Stimulated activated CD4-positive, alpha-beta T cell treated with anti-CD3 and anti-CD28 coated beads, TNF-alpha, amount 100 ng/mL, for 4 hours (primary cell): ENCODE measurements at places on chromosomes 3 and 15.

DNA sequence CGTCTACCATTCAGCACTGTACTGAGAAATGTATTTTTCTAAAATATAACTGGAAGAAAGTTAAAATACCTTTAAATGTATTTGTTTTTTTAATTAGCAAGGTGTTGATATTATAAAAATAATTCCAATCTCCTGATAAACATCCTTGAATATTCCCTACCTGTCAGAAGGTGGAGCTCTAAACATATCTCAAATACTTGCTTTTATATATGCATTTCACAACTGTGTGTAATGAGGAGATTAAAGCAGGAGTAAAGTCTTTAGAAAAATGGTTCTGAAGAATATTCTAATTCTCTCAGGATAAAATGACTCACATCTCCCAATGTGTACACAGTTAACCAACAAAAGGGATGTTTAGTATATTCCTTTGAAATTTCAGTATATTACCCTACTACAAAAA is 422.7 kb downstream of the PLCL2 start:
- DNase-seq: no peak

- no peak for DNase-seq
Measured at GRCh38 chr3:58528629-58529028, 8.4 kb downstream of the ACOX2 start.

GRCh38 chr15:49492830-49493229 is 69.8 kb downstream of the FGF7 start:
- DNase-seq: no peak

GRCh38 chr3:106034313-106034712 is 165.5 kb upstream of the CBLB start:
- no peak for DNase-seq

- no peak for DNase-seq
Measured at GRCh38 chr3:58627570-58627885, 39.0 kb downstream of the FAM3D start.

- no peak for DNase-seq
Measured at GRCh38 chr3:161420746-161421145, 49.4 kb upstream of the SPTSSB start.

GRCh38 chr3:172132159-172132586 is 92.8 kb downstream of the FNDC3B start:
- DNase-seq: no peak

- no peak for DNase-seq
Measured at GRCh38 chr15:96322536-96323318, 7.8 kb upstream of the NR2F2 start.

DNA sequence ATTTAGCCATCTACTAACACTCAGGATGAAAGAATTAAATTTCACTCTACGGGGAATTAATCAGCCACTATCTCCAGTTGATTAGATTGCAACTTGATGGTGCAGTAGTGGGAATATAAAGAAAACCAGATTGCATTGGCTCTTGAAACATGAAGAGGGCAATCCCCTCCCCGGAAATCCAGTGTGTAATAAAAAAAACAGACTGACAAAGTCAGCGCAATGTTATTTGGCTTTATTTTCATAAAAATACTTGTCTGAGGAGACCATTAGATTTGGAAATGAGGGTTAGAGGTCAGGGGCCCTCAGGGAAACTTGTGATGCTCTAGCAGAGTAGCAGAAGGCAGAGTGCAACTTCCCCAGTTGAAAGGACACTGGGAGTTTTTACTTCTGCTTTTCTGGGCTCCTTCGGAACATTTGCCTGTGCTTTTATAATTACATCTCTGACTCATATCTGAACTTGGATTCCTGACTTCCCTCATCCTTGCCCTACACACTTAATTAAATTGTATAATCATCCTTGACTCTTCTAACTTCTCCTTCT is 326.8 kb downstream of the TUSC7 start:
- no peak for DNase-seq

DNA sequence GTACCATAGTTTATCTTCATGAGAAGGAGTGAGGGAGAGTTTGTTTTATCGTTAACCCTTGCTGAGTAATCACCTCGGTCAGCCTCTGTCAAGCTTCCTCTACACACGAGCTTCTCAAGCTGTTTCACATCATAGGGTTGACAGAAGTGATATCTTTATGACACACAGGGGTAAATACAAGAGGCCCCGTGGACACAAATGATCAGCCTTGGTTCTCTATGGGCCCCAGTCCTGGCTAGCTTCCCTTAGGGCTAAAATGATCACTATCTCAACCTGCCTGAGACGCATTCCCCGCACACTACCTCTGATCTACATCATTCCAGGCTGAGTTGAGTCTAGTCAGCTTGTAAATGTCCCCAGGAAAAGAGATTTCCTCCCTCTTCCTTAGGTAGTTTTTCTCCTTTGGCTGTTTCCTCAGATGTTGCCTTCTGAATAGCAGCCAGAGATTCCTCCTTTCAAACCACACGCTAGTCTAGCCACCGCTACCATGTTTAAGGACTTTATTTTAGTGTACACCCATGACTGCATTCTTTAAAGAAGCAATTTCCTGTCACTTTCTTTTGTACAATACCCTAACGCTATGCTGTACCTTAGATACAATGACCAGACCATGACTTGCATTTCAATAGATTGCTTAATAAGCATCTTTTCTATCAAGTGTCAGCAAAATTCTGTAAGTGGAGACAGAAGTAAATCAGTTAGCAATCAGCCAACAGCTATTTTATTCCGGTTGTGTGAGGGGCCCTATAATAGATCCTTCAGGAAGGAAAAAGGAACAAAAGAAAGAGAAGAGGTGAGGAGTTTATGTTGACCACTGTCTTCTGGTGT is 35.1 kb upstream of the PPARG start:
- no peak for DNase-seq

- DNase-seq: no peak
Measured at GRCh38 chr3:112351036-112351435, 18.1 kb downstream of the CD200 start.

DNA sequence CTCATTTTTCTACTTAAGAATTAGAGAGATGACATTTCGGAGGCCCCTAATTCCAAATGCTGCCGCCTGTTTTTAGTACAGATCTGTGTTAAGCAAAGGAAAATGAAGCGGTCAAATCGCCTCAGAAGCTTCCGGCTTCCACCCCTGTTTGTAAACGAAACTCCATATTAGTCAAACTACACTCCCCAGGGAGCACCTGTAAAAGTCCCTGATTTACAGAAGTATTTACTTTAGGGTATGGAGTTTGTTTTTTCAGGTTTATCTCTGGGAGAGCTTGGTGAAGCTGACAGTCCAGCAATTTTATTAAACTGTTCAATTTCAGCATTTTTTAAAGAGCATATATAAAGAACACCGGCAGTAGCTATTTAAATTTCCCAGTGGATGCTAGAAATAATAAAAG is 319.8 kb downstream of the FHIT start:
- no peak for DNase-seq

- DNase-seq: no peak
Measured at GRCh38 chr3:49649576-49649975, 24.6 kb upstream of the APEH start.

DNA sequence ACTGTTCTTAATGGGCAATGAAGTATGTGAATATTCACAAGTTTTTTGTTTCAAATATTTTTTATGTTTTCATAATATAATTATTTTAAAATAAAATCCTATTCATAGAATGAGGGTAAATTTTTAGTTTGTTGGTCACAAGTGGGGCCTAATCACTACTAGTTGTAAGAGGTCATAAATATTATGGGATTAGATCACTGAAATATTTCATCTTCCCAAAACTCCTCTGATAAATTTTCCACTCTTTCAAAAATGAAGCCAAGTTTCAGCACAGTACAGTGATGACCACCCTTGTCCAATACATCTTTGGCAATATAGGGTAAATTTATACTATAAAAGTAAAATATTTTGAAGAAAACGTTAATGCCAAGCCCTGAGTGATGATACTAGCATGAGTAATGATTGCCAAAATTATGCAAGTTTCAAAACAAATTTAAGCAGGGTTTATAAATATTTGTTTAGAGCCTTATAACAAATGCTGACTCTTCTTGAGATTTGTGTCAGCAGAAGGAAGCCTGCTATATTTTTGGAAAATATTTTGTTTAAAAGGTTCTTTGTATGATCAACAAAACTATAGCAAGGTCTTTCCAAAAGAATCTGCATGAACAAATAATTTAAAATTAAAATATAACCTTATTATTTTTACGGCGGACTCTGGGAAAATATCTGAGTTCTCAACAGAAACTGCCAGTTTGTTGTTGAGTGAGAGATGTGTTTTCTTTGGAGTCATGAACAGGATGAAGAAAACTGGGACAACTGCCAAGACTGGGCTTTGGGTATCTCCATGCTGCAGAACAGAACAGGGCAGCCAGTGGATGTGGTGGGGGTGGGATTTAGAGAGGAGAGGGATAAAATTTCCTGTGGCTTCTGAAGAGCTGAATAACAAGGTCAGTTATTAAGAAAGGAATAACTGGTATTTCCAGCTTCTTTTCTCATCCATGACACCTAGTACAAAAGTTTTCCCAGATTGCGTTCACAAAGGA is 17.9 kb upstream of the TM4SF1 start:
- no peak for DNase-seq

GRCh38 chr3:72031581-72031980 is 246.6 kb upstream of the PROK2 start:
- DNase-seq: no peak

- no peak for DNase-seq
Measured at GRCh38 chr3:6079011-6079410, 781.9 kb upstream of the GRM7 start.

DNA sequence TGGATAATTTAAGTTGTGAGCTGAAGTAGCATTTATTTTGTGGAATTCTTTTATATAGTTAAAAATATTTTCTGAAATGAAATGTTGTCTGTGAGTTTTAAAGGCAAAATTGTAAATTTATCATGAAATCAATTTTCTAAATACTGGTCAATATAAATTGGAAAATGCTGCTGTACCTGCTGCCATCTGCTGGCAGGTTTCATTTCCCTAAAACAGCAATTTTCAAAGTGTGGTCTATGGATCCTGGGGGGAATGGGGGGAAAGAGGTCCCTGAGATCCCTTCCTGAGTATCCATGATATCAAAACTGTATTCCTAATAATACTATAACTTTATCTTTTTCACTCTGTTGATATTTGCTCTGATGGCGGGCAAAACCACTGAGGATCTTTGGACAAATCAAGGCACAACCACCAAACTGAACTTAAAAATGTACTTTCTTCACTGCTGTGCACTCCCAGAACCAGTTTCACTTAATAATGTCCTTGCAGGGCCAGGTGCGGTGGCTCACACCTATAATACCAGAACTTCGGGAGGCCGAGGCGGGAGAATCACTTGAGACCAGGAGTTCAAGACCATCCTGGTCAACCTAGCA is 17.2 kb upstream of the CCR4 start:
- DNase-seq: no peak

- DNase-seq: no peak
Measured at GRCh38 chr3:112096176-112096575, 10.0 kb downstream of the C3orf52 start.

DNA sequence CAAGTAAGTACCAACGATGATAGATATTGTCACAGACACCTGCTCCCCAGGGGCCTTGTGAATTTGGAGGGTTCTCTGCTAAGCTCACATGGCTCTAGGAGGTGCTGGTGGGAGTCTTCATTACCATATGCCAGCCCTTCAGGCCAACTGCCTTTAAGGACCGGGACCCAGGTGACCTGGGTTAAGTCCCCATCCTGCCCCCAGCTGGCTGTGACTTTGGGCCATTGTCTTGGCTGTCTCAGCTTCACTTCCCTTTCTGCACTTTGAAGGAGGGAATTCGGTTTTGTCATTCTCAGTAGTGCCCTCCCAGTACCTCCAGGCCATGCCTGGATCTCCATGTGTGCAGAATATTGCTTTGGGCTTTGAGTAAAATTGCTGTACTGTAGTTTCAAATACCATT is 72.8 kb upstream of the ACAD9 start:
- no peak for DNase-seq

DNA sequence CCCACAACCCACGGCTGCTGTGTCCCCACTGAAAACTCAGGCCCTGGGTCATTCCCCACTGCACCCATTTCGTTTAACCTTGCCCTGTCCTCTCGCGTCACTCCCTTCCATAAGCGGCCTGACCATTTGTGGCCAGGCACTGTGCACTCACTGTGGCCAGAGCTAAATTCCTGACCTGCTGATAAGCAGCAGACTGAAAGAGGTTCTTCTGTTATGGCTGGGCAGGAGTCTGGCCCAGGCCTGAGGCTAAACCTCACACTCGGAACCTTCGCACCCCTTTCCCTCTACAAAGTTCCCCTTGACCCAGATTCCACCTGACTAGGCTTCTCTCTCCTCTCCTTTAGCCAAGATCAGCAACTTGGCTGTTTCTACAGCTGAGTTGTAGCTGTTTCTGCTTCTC is 62.3 kb downstream of the ADAMTS17 start:
- DNase-seq: no peak

GRCh38 chr3:15010664-15011063 is 54.5 kb downstream of the MRPS25 start:
- DNase-seq: no peak

DNA sequence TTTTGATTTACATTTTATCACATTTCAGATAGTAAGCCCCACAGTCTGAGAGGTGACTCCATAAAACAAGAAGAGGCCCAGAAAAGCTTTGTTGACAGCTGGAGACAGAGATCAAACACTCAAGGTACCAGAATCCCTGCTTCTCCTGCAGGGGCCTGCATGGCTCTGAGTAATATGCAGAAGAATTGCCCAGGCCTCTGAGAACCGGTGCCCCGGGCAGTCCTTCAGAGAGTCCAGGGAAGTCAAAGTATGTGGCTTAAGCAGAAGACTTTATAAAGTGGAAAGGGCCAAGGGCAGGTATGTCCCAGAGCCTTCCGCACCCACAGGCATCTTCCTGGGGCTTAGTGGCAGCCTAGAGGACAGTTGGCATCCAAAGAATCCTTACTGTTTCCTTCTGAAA is 12.8 kb downstream of the ATRIP start:
- no peak for DNase-seq

GRCh38 chr3:134795746-134796280 is 753 bp downstream of the EPHB1 start:
- no peak for DNase-seq

GRCh38 chr15:69552057-69552815 is 99.6 kb downstream of the RPLP1 start:
- DNase-seq: no peak

DNA sequence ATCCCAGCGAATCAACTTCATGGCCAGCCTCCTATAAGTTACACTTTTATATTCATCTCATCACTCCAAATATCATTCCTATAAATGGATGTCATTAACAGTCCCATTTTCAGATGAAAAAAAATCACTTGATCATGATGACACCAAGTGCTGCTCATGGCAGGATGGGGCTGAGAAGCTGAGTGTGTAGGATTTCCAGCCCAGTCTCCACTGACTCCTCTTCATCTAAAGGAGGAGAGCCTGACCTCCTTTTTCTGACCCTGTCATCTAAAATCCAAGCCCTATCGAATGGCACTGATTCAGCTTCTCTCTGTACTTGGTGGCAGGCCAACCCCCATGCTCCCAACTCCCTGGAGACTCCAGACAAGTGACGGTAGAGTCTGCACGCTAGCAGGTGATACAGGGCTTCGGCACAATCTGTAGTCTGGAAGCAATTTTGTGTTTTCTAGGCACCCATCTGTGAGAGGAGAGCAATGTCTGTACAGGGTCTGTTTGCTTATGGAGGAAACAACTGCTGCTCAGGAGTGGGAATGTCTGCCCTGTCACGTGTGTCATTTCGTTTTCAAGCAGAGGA is 103.2 kb downstream of the EPHB1 start:
- DNase-seq: no peak

DNA sequence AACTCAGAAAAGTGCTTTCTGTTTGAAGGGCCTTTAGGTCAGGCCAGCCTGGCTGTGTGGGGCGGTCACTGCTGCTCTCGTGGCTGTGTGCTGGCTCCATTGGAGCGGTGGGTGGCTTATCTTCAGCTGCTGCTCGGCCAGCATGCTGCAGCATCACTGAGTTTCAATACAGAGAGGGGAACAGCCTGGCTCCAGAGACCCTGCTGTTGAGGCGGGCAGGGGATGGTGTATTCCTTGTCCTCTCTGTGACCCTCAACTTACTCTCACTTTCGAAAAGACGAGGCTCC is 248.5 kb upstream of the ONECUT1 start:
- DNase-seq: no peak
